Hypothalamus (tissue), 51 donors: ENCODE measurements at places on chromosomes 12 and 14.

DNA sequence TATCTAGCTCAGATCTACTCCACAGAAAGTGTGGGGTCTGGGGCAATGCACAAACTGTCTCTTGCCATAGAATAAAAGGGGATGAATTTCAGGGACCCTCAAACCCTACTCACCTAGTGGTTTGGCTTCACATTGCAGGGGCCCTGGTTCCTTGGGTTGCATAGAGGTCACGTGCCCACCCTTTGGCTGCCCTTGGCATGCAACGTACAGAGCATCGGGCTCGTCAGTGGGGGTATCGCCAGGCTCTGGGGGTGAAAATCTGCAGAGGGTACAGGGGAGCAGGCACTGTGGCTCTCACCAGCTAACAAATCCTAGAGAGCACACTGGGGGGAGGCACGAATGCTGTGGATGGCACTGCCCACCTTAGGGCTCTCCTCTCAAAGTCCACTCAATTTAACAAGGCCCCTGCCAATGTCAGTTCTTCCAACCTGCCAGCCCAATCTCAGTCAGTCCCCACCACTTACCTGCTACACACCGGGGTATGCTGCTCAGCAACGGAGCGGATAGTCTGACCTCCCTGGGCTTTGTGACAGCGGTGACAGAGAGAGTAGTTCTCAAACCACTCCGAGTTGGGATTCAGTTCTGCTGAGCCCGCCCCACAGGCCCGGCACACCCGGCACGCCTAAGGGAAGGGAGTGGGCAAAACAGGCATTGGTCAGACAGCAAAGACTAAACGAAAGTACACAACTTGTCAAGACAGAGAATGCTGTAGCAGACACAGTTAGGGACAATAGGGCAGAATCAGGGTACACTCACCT is 8.0 kb downstream of the KMT2D start:
- DNase-seq = no peak

GRCh38 chr12:47273191-47273626 is 193.4 kb upstream of the AMIGO2 start:
- no peak for DNase-seq

GRCh38 chr12:65637150-65637549 is 187.1 kb upstream of the HMGA2 start:
- no peak for DNase-seq

DNA sequence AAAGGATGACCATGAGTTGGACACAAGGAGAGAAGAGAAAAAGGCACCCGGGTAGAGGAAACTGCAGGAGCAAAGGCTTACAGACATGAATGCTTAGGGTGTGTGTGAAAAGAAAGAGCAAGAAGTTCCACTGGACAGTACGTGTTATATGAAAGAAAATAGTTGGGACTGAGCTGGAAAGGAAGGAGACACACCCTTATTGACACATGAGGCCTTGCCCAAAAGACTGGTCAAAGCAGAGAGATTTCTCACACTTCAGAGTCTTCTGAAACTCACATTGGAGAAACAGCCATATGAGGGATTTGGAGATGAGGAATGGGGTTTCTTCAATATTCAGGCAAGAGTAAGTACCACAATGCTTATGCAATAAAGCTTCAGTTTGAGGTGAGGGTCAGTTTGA is 56.0 kb downstream of the TTC9 start:
- no peak for DNase-seq

DNA sequence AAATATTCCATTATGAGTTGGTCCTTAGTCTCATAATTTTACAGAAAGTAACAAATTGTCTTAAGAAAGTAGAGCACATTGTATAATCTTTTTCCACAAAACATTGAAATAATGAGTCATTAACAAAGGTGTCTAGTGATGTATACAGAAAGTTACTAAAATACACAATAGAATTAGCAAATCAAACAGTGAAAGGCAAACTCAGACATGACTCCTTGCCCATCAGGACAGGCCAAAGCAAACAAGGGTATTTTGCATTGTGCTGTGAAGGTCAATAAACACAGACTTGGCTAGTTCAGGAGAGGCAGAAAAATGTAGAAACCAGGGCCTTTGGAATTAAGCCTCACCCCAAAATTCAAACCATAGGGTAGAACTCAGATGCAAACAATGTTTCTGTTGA is 37.3 kb downstream of the SIX4 start:
- DNase-seq = no peak

DNA sequence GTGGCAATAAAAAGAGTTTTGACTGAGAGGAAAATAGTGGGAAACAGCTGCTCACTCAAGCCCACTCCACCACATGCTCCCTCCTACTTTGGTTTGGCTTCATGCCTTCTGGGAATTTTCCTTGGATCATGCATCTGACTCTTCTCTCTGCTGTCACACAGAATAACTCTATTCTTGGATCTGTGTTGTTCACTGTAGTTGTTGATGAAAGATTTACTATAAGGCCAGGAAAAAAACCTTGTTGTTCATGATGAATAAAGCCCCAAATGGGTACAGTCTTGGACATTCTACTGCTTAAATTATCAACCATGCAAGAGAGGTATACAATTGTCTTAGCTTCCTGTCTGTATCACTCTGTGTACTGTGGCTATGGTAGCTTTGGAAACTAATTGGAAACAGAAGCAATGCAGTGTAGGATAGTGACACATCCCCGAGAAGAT is 70.5 kb downstream of the TMX1 start:
- no peak for DNase-seq

GRCh38 chr14:103748534-103748857 is 32.9 kb downstream of the ZFYVE21 start:
- DNase-seq = no peak

DNA sequence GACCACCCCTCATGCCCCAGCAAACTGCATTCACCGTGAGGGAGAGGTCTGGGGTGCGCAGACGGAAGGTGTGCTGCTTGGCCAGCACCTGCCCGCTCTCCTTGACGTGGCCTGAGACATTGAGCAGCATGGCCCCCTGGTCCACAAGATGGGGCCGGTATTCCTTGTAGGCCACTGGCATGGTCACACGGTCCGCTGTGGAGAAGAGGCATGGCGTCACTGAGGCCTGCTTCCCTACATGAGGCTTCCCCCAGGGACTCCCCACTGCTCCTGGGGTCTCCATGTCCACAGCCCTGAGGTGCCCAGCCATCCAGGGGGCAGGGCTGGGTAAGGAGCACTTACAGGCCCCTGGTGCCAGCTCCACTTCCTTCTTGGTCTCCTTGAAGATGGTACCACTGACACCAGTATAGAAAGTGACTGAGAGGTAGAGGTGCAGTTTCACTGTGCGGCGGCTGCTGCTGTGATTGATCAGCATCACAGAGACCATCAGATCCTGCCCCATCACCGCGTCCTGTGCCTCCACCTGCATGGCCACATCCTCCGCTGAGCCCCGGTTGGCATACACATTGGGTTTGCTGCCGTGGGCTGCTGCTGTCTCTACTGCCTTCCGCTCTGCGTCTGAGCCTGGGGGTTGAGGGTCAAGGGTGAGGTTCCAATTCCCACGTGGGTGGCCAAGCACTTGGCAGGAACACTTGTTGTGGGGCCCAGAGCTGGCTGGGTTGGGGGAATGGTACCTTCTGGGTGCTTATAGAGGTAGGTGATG is 8.2 kb downstream of the TGM1 start:
- no peak for DNase-seq

GRCh38 chr12:46179693-46180452 is 89.0 kb downstream of the SLC38A1 start:
- DNase-seq = no peak

DNA sequence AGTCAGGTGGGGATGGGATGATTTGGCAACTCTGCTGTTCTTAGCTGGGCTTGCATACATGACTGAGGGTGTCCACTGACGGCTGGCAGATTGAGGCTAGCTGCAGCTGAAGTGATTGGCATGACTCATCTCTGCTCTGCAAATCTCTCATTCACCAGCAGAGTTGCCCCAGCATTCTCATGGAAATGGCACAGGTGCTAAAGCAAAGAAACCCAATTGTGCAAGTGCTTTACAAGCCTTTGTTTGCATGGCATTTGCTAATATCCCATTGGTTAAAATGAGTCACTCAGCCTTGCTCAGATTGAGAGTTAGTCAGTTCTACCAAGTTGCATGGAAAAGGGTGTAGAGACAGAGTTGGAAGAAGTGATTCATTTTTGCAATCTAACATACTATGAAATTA is 389.7 kb upstream of the FAR2 start:
- DNase-seq = no peak

DNA sequence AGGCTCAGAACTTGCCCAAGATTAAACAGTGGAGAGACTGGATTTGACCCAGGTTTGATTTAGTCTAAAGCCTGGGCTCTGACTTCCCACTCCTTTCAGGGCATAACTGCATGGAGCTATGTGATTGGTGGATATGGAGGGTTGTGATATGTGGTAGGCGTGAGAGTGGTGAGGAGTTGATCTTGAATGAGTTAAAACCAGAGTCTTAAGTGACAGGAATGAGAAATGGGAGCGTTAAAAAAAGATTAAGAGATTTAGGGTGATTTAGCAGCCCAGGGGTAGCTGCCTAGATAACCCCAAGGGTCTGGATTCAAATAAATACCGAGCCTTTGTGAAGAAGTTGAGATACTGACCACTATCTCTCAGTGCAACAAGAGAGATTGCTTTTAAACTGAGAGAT is 8.4 kb downstream of the SYNDIG1L start:
- DNase-seq = no peak

DNA sequence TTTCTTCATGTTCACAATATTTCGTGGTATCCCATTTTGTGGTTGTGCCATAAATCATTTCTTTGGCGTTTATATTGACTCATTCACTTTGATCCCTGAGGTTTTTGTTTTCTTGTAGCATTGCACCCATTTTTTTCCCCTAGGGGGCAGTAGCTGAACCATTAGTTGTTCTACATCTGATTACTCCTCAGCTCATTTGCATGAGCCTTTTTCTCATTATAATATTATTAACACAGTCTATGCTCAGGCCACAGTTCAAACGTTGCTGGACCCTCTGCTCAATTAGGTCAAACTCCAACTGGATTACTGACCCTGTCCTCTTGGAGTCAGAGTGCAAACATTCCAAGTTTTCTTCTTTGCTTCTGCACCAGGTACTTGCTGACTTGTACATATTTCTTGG is 475.4 kb upstream of the SEL1L start:
- DNase-seq = no peak

DNA sequence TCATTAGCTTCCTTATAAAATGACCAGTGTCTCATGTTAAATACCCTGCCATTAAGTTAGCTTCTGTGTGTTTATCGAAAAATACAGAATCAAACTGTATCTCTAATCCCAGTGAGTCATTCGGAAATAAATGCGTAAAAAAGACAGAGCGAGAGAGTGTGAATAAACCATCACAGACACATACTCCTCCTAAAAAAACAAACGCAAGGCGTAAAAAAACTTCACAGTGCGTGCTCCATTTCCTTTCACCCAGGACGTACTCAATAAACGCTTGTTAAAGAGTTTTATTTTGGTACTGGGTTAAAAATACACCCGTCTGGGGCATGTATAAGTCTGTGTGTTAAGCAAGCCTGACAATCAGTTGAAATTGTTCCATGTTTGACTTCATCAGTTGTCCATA is 58.8 kb upstream of the ISM2 start:
- no peak for DNase-seq

DNA sequence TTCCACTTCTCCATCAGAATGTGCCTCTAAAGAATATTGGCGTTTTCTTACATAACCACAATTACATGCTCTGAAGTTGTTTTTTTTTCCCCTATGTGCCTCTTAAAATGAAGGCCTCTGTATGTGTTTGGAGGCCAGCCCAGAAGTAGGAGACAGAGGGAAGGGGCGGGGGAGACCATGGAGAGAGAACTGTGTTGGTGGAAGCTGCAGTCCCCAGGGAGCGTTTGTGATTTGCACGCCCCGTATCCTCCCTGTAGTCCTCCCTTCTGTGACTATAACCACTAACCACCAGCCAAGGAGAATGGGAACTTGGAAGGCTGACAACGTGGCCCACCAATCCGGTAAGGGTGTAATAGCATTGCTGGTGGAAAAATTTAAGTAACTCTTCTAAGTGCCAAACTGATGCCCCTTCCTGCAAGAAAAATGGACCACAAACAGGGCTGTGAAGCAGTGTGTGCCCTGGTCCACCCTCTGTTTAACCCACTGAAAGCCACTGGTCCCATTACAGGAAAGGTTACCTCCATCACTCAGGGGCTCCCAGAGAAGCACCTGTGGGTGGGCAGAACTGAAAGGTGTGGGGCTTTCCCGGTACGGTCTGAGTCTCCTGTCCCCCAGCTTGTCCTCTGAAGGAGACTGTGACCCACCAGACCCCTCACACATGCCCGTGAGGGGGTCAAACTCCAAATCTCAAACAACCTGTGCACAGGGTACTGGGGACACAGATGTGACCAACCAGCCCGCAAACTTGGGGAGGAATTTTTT is 36.8 kb downstream of the CCDC88C start:
- no peak for DNase-seq

DNA sequence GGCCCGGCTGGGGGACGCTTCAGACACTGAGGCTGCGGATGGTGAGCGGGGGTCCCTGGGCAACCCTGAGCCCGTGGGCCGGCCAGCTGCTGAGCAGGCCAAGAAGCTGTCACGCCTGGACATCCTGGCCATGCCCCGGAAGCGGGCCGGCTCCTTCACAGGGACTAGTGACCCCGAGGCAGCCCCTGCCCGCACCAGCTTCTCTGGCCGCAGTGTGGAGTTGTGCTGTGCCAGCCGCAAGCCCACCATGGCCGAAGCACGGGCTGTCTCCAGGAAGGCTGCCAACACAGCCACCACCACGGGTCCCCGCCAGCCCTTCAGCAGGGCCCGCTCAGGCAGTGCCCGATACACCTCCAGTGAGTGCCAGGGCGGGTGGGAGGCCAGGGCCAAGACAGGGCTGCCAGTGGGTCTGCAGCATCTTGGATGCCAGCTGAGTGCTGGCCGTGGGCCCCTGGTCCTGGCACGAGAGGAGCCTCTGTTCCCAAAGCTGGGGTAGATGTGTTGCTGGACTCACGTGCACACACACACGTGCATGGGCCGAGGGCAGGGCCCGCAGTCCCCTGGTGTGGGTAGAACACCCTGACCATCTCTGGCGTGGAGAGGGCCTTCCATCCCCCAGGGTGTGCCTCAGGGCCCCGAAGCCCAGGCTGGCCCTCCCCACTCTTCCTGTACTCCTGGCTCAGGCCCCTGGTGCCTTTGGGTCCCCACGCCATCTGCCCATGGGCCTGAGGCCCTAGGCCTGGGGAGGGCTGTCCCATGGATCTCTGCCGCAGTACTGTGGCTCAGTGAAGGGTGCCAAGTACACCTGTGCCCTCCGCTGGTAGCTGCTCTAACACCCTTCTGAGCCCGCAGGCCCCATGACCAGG is 22.8 kb downstream of the CEP170B start:
- DNase-seq = no peak

DNA sequence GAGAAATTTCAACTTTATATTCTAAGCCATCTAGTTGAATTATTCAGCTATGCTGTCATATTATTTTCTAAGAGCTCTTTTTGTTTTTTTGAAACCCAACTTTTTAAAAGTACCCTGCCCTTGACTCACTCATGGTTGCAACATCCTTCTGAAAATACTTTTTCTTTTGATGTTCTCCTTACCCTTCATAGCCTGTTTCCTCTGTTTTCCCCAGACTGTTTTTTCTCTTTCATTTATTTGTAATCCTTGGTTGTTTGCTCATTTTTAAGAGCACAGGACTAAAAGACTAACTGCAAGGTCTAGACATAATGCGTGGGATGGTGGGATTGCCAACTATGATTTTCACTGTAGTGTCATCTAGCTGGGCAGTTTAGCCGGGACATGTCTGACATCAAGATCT is 21.2 kb upstream of the CDKL1 start:
- DNase-seq = no peak
